ENCODE measurements at places on chromosomes 11 and 22.

DNA sequence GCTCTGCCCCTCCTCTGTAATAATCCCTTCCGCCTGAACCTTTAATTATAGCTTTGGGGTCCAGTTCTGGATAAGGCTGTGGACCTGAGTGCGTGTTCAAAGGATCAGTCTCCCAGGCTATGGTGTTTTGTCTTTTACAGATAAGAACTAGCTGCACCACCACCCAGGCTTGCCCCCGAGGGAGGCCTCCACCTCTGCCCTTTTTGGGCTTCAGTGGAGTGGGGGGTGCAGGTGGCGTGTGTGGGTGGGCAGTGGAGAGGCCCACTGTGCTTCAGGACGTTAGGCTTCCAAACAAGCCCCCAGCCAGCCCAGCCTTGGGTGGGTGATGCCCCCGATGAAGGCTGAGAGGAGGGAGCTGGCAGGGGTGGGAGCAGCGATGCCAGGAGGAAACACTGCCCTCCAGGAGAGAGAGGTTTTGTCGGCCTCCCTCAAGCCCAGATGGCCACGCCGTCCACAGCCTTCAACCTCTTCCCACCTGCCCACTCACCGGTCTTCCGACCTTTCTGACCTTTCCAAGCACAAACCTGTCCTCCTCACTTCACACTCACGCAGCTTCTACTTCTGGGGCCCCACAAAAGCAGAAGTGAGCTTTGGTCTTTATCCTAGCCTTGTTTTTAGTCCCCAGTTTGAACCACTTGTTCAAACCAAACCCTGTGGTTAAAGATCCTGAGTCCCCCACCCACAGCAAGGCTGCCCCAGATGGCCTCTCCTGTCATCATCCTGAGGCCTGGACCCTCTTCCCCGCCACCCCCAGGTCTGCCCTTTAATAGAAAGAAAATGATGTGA is 20.4 kb downstream of the PSMD13 start:
- DNase-seq, result no peak

DNA sequence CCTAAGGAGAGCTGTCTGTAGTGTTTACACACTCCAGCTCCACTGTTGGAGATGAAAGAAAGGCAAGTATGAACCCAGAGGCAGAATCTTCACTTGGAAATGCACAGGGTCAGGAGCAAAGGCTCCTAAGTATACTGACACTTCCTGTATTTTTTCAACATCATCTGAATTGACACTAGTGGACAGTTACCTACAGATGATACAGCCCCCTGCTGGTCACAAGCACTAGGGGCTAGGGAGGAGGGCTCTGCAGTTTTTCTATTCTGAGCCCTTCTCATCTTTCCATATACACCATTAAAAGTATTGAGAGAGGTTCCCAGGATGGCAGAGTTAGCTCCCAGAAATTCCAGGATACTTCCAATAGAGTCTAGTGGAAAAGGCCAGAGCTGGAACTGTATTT is 290.3 kb upstream of the API5 start:
- no peak for DNase-seq

GRCh38 chr11:76778874-76779273 is 4.3 kb upstream of the TSKU start:
- DNase-seq, result no peak

- DNase-seq, result no peak
Measured at GRCh38 chr22:19903031-19903430, 38.5 kb upstream of the COMT start.

DNA sequence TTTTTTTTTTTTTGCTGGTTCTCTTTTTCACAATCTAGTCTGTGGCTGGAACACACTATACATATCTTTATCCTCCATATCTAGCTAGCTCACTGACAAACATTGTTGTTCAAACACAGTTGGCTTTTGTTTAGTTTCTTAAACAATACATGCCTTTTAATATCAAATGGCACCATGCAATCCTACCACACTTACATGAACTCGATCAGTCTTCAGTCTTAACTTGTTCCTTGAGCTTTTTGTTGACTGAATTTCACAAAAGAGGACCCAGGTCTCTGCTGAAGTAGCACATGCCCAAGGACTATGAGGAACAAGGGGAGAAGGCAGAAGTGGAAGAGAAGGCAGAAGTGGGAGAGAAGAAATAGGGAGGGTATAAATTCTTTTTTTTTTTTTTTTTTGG is 25.5 kb downstream of the TMEM123 start:
- no peak for DNase-seq

- DNase-seq, result no peak
Measured at GRCh38 chr11:19027829-19028595, 32.5 kb downstream of the MRGPRX2 start.

- DNase-seq, result no peak
Measured at GRCh38 chr11:107102692-107103477, 84.6 kb upstream of the GUCY1A2 start.

DNA sequence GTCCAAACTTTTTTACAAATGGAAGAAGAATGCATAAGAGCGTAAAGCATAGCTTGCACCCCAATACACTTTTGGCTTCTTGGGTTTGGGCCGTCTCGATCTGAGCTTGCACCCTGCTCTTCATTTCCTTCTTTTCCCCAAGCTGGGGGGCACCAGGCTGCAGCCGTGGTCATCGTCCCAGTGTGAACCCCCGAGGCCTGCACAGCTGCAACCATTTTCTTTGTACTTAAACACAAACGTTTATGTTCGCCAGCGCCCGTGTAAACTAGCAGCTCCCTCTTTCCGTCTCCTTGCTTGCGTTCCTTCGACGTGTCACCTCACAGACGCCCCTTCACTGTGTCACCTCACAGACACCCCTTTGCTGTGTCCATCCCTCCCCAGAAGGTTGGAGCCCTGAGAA is 10.1 kb downstream of the KRTAP5-5 start:
- no peak for DNase-seq

DNA sequence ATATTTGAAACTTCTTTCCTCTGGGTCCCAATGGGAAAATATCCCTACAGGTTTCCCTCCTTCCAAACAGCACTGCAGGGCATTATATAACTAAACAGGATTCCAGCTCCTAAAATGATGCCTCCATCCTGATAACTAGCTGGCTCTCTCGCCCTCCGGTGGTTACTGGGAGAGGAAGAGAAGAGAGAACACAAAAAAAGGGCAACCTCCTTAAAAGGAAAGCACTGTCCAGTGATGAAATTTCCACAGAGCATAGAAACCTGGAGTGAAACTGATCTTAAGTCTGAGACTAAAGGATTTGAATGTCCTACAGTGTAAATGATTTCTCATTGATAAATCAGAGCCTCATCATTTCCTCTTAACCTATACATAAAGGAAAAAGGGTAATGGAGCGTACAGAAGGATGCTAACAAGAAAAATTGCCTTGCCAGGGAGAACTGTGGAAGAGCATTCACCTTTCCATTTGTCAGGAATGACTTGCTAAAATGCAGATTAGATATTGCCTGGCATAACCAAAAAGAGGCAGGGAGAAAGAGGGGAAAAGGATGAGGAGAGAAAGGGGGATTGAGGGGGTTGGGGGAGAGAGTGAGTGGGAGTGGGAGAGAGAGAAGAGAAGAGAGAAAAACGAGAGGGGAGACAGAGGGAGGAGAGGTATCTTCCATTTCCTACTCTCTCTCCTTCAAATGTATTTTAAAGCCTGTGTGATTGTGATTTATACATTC is 121.3 kb downstream of the APOL5 start:
- peak; percentile 73 for DNase-seq

GRCh38 chr11:45252134-45252856 is 33.8 kb downstream of the SYT13 start:
- DNase-seq, result no peak

GRCh38 chr11:22634897-22635629 is 9.4 kb upstream of the FANCF start:
- DNase-seq, result no peak

- no peak for DNase-seq
Measured at GRCh38 chr11:44622721-44623258, 57.3 kb downstream of the CD82 start.

- no peak for DNase-seq
Measured at GRCh38 chr11:45178890-45179671, 32.6 kb downstream of the PRDM11 start.

DNA sequence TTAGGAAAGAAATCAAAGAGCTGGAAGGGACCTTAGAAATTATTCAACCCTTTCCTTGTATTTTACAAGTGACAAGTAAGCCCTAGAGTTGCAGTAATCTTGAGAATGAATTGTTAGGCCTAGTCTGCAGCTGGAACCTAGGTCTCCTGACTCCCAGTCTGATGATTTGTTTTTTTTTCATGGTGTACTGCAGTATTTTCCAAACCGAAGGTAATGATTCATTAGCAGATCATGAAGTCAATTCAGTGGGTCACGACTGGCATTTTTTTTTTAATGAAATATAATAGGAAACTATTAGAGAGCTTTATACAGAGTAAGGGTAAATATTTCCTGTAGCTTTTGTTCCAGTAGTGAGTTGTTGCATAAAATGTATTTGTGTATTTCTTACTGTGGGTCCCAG is 42.8 kb downstream of the EXT2 start:
- no peak for DNase-seq

GRCh38 chr11:128372977-128373376 is 214.4 kb downstream of the ETS1 start:
- no peak for DNase-seq

GRCh38 chr22:37223965-37224551 is 11.8 kb upstream of the SSTR3 start:
- DNase-seq, result no peak

DNA sequence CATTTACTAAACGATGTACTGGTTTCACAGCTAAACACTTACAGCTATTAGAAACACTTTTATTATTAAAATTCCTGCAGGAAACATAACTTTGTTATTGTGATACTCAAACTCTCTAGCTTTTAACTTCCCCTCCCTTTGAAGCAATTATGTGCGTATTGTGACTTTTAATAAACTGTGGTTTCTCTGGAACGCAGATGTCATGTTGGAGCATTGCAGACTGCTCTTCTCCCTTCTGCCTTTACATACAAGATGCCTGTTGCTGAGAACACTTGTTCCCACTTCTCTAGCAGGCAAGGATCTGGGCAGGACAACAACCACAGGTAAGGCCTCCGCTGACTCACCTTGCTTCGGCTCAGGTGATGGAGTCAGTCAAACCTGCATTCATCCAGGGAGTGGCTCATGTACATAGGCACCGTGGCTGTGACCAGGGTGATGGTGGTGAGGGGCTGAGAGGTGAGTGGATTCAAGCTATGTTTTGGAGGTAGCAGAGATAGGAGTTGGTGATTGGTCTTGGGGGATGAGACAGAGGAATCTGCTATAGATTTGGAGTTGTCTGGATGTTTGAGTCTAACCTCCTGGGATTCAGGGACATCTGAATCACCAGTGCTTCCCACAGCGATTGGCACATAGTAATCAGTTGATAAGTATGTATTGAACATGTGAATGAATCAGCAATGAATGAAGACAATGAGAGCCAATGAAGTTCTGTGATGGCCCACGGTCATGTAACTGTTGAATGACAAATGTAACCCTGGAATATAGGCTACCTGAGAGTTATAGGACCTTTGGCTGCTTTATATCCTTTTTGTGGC is 106.0 kb downstream of the ADAMTS15 start:
- DNase-seq, result no peak

DNA sequence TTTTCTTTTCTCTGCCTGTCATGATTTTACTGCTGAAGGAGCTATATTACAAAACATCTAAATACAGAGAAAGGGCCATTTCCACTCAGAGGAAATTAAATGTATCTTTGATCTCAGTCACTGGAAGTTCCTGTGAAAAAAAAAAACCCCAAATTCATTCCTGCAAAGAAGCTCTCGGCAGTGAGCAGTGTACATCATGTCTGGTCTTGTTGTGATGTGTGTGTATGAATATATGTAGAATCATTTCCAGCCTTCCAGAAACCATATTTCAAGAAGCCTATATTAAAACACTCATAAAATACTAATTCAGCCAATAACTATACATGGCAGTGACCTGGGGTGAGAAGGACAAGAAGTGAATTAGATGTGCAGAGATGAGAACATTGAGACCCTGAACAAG is 393.2 kb upstream of the TENM4 start:
- DNase-seq, result no peak

GRCh38 chr11:80297858-80298632 is 857.2 kb upstream of the TENM4 start:
- no peak for DNase-seq

Data from tibial artery (tissue), 4 donors.